ENCODE measurements at places on chromosomes 3 and 15.

DNA sequence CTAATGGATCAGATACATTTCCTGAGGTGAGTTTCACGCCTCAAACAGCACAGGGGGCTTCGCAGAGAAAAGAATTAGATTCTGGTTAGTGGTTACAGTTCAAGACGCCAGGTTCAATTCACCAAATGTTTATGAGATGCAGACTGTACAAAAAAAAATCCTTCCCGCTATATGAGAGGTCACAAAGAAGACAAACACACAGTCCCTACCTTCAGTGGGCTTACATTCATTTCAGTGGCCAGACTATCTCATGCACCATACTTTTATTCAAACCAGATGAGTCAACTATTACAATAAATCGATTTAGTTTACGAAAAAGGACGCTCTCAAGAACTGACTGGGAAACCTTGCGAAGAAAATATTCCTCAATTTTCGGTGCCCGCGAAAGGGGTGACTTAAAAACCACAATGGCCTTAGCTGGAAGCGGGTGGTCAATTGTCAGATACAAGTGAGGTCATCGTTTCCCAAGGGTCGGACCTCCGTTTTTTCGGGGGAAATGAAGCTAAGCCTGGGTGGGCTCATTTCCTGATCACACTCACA, 695 bp downstream of the METTL6 start:
- DNase-seq = no peak

DNA sequence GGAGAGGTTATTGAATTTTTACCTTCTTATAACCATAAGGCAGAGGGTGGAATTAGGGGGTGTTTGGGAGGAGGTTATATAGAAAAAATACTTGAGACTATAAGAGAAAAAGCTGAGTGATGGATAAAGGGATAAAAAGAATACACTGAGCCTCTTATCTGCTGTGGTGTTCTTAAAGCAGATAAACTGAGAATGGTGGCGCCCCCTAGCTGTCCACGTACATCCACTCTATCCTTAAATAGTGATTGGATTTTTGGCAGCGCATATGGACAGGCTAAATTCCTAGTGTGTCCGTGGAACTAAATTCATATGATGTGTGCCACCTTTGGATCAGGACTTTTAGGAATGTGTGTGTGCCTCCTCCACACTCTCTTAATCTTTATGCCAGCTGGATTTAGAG, 121.1 kb downstream of the OXSM start:
- DNase-seq = no peak

DNA sequence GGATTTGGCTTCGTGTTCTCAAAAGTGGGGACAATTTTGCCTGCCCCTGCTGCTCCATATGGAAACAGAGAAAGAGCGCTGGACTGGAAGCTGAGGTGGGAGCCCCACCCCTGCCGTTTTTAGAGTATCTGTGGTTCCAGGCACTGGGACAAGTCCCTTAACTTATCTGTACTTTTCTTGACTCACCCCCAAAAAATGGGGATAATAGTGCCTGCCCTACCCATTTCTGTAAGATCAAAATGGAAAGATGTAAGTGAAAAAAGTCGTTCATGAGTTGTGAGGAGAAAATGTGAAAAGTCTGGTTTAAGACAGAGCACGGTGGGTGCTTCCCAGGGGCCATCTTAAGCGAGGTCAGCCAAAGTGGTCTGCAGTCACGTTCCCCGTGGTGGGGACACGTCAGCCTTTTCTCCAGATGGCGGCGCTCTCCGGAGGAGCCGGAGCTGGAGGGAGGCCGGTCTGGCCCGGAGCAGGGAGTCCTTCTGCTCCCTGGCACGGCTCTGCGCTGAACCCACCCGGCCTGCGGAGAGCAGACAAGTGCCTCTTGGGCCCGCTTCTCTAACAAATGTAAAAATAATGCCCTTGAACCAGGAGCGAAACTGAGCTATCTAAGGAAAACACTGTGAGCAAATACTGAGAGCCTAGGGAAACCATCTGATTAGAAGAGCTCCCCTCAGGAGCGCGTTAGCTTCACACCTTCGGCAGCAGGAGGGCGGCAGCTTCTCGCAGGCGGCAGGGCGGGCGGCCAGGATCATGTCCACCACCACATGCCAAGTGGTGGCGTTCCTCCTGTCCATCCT, at the start of gene CLDN18:
CLDN18 (plus strand) TSS at position 690 of the 797 bp plus-strand sequence; CDS start at position 751, 61 bp downstream.
- no peak for DNase-seq

- DNase-seq = no peak
Observed at GRCh38 chr3:183797996-183798395, 27.4 kb downstream of the MAP6D1 start.
